Stimulated activated CD4-positive, alpha-beta T cell treated with anti-CD3 and anti-CD28 coated beads, TNF-alpha, amount 100 ng/mL, for 48 hours (primary cell): ENCODE measurements at places on chromosomes 12 and 14.

DNA sequence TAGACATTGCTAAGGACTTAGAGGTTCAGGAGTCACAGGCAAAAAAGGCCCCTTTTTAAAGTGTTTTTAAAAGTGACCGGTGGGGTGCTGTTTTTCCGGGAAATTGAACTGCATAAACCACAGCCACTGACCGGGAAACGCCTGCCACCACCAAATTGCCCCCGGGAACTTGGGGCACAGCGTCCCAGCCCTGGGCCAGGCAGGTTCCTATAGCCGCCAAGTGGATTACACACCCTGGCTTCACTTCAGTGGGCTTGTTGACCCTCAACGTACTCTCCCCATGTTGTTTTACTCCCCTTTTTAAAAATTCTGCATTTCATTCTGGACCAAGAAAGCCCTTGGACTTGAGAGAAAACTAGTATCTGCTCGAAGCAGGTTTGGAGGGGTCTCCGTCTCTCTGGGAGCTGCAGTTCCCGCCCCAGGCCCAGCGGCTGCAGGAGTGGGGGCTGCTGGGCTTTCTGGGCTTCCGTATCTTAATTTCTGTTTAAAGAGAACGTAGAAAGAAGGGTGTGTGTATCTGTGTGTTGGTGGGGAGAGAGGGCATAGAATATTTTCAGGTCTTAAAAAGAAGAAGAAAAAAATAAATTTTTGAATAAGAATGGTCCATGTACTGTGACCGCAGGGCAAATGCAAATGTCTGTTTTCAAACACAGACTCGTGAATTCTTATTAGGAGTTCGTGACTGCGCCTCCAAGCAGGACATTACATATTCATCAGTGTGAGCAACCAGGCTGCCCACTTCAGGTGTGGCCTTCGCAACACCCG, 82.9 kb downstream of the PAPOLA start:
- no peak for DNase-seq

GRCh38 chr12:5913387-5913786, 31.7 kb downstream of the ANO2 start:
- DNase-seq = no peak

DNA sequence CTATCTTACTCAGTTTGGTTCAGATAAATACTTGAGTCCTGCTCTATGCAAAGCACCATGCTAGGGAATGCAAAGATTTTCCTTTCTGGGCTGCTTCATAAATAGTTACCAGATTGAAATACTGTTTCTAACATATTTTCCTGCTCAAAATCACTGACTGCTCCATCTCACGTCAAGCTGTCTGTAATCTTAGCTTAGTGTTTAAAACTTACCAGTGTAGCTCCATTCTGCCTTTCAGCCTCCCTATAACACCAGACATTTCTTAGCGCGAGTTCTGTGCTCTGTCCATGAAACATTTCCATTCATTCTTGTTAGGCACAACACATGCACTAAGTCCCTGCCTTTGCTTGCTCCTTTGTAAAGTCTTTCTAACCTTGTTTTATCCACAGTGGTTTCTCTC, 129.4 kb downstream of the NPAS3 start:
- no peak for DNase-seq

DNA sequence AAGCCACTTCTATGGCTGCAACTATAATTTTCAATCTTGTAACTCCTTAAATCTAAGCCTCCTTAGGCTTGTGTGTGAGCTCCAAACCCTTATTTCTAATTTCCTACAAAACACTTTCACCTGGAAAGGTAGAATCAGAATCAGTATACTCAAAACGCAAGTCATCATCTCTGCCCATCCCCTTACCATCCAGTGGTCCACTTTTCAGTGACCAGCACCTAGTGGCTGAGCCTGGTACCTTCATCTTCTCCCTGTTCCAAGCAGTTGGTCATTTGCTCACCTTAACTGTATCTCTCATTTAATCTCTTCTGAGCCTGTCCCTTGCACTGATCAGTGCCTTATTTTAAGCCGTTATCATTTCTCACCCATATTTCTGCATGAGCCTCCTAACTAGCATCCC, 107.9 kb downstream of the PPM1H start:
- no peak for DNase-seq

DNA sequence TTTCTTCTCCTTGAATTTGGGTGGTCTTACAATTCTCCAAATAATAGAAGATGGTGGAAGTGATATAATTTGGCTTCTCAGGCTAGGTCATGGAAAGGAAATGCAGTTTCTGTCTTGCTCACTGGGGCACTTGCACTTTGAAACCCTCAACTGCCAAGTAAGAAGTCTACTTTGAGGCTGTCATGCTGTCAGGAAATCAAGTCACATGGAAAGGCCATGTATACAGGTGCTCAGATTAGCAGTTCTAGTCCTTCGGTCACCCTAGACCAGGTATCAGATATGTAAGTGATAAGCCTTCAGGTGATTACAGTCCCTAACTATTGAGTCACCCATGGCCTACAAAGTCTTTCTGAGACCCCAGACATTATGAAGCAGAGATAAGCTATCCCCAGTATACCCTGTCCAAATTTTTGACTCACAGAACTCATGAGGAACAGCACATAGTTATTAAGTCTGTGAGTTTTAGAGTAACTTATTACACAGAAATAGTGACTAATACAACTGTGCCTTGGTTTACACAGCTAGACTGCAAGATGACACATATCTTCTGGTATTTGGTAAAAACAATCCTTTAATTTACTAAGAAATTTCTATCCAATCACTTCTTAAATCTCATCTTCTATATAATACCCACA, 26.3 kb upstream of the BBS10 start:
- no peak for DNase-seq

DNA sequence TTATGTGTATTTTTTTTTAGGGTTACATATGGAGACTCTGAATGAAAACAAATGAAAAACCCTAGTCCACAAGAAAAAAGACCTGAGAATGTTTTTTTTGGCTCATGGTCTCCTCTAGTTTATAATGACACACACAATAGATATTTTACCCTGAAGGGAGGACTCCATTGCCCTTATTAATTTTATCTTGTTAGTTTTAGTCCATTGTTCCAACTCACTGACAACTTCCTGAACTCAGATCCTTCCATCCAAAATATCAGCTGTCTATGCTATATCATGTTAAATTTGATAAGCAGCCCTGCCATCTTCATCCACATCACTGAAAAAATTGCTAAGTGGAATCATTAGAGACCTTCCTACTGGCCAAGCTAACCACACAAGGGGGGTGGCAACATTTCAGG, 232.1 kb downstream of the MON2 start:
- no peak for DNase-seq

- DNase-seq = no peak
Observed at GRCh38 chr14:26845151-26845818, 247.5 kb upstream of the NOVA1 start.

- no peak for DNase-seq
Observed at GRCh38 chr12:89959179-89959578, 250.5 kb upstream of the ATP2B1 start.

DNA sequence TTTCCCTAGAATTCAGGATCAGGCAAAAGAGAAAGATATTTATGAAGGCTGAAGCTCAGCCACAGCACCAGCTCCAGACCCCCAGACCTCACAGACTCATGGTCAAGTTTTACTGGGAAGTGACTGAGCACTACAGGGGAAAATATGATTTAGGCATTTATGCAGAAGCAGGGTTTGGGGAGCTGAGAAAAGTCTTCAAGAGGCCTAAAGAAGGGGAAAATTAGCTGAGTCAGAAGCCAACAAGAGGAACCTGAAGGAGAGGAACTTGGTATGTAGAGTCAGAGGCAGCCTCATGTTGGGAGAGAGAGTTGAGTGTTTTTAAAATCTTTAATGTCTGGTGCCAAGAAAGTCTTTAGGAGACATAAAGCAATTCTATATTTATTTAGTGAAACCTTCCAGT, 63.0 kb downstream of the FOS start:
- no peak for DNase-seq

DNA sequence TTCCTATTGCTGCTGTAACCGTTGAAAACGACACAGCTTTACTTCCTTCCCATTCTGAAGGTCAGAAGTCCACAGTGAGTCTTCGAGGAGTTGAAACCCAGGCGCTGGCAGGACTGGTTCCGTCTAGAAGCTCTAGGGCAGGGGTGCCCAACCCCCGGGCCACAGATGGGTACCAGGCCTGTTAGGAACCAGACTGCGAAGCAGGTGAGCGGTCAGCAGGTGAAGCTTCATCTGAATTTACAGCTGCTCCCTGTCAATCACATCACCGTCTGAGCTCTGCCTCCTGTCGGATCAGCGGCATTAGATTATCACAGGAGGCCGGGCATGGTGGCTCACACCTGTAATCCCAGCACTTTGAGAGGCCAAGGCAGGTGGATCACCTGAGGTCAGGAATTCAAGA, 12.6 kb upstream of the SFSWAP start:
- no peak for DNase-seq

DNA sequence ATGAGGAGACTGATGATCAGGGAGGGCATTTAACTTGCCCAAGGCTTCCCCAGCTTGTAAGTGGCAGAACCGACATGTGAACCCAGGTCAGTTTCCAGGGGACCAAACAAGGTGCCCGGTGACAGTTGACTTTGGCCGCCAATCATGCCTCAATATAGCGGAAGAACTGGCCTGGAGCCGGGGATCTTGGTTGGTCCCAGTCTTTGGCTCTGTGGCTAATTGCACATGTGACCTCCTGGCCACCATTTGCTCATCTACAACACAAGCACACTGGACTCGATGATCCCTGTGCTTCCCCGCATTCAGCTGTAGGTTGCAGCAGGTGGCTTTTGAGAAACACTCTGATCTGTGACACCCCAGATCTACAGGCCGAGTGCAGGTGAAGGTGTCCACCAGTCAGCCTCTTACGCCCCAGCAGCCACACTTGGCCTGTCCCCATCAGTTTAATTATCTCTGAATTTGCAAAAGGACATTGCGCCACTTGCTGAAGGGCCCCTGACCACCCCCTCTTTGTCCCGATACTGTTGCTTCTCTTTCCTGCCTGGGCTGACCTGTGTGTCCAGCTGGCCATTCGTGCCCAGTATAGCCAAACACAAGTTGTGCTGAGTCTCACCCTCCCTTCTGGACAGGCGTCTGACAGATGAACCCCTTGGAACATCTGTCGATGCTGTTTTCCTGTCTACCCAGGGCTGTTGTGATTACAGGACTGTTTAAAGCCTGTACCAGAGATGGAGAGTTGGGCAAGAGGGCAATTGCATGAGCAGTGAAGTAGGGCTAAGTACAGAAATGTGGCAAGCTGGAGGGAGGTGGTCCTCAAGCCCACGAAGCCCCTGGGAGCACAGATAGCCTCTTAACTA, 14.1 kb downstream of the ACACB start:
- DNase-seq = no peak

- no peak for DNase-seq
Observed at GRCh38 chr12:83690465-83690864, 1003.8 kb downstream of the TMTC2 start.

DNA sequence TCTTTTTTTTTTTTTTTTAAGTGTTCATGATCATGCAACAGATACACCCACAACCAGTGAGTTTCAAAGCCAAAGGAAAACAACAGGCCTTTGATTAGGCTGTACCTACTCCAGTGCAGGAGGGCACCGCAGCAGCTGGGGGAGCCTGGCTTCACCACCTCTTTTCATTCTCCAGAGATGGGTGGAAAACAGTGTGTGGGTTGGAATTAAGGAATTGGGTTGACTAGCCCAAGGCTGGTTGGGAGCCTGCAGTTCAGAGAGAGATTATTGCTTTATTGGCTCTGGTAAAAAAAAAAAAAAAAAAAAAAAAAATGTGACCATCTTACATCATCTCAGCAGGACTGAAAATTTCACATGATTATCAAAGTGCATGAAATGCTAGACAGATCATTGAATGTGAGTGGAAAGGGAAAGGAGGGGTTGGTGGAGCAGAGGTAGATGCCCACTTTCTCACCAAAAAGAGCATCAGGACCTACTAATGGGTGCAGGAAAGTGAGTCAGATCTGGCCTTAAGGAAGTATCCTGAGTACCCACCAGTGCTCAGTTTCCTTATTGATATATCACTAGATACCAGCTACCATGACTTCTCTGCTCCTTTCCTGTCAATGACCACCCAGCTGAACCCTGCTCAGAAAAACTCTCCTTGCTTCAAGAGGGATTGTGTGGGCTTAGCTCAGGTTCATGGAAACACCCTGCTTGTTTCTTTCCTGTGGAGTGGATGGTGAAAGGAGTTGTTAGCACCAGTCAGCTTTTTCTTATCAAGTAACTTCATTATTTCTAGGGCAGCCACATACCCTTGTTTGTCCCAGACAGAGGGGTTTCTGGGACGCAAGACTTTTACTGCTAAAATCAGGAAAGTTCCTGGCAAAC, 54.8 kb upstream of the DYRK2 start:
- DNase-seq = no peak

- no peak for DNase-seq
Observed at GRCh38 chr12:56413392-56413791, 35.8 kb downstream of the TIMELESS start.

GRCh38 chr12:29569132-29569757, 71.8 kb upstream of the OVCH1 start:
- DNase-seq = no peak

- DNase-seq = no peak
Observed at GRCh38 chr12:96810477-96810876, 96.6 kb upstream of the NEDD1 start.

DNA sequence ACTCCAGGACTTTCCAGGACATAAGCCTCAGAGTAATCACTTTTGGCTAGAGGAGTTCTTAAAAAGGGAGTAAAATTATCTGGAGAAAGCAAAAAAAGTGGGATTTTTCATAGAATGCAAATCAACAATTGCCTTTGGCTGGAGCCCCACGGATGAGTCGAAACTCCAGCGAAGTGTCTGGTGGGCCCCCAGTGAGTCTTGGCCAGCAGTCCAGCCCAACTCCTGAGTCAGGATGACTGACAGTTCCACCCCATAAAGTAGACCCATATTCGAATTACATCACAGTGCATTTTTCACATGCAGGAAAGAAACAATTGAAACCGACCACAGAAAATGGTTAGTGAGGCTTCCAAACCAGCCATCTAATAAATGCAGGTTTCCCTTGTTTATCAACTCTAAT, 265.7 kb downstream of the BCL11B start:
- no peak for DNase-seq

DNA sequence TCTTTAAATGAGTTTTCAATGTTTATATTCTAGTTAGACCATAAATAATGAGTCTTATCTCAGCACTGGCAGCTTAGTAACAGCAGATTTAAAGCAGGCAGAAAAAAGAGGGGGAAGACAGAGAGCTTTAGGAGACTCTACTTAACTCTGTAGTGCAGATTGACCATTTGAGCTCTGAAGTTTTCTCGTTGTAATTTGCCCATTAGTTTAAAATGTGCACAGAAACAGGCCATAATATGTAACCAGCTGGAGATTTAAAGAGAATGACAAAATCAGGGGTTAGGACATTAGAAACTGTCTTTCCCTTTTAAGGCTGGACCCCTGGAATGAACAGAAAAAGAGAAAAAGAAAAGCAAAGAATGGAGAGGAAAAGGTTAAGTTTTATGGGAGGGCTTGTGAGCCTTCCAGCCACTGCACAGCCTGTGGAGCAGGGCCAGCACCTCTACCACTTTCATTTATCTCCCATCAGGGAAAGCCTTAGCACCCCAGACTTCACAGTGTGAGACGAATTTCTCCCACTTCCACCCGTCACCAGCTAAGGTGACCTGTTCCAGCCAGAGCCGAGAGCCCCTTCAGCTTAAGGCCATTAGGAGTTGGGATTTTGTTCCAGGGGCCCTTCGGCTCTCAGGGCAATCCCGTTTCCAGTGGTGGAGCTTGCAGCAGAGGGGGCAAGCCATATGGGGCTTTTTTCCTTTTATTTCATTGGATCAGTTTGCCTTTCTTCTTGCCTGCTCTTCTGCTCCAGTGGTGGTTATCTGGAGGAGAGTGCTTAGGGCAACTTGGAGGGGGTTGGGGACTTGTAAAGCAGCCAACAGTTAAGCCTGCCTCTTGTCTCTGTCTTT, 8.0 kb downstream of the IL22 start:
- no peak for DNase-seq
